NCI-H1417 (cell line): ENCODE measurements at places on chromosomes 13 and 19.

DNA sequence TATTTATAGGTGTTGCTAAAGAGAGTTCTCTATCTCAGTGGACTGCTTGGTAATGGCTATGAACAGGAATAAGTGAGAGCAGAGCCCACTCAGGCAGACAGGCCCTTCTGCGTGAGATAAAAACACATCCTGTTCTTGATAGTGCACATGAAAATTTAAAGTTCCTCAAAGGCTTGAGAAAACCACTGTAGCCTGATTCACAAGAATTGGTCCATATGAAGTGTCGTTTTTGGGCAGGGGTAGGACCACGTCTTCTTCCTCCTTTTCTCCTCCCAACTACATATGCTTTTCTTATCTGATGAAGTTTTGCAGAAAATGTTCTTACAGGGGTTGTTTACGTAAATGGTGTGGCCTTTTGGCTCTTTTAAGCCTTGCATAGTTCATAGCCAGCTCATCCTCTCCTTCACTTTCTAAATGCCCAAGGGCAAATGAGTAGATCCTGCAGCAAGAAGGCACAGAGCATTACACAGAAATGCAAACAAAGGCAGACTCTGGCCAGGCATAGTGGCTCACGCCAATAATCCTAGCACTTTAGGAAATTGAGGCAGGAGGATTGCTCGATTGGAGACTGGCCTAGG lies 53.8 kb downstream of the RNF6 start:
- no peak for DNase-seq

GRCh38 chr19:29409076-29409862 lies 116.5 kb upstream of the VSTM2B start:
- no peak for DNase-seq

GRCh38 chr13:112057736-112058518 lies 9.0 kb upstream of the SOX1 start:
- peak; percentile 64 for DNase-seq

DNA sequence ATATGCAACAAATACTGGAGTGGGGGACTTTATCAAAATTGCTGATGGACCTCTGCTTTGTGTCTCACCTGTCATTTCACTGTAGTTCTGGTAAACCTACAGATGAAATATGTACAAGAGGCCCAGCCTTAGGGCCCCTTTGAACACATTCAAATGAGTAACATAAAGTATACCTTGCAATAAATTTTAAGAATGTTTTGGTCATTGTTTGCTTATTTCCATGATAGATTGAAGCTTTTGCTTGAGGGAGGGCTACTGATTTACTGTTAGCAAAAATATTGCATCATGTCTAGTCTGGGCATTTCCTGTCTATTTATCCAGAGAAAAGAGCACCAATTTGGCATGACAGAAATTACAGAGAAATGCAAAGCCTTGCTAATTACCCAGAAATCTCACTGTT lies 705.5 kb upstream of the PCDH9 start:
- peak; percentile 78 for DNase-seq

DNA sequence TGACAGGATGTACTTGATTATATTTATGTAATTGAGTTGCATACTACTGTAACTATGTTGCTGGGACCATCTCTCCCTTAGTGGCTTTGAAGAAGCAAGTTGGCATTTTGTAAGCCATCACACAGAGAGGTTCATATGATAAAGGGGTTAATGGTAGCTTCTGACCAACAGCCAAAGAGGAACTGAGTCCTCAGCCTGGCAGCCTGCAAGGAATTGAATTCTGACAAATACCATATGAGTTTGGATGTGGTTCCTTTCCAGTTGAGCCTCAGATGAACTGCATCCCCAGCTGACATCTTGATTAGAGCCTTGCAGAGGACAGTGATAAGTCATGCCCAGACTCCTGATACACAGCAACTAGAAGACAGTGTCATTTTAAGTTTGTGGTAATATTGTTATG lies 8.6 kb upstream of the MYCBP2 start:
- no peak for DNase-seq

GRCh38 chr13:33230178-33230881 lies 55.2 kb downstream of the STARD13 start:
- DNase-seq = no peak

- DNase-seq = no peak
These were observed 21.0 kb upstream of the UFM1 start for GRCh38 chr13:38328699-38329098.

DNA sequence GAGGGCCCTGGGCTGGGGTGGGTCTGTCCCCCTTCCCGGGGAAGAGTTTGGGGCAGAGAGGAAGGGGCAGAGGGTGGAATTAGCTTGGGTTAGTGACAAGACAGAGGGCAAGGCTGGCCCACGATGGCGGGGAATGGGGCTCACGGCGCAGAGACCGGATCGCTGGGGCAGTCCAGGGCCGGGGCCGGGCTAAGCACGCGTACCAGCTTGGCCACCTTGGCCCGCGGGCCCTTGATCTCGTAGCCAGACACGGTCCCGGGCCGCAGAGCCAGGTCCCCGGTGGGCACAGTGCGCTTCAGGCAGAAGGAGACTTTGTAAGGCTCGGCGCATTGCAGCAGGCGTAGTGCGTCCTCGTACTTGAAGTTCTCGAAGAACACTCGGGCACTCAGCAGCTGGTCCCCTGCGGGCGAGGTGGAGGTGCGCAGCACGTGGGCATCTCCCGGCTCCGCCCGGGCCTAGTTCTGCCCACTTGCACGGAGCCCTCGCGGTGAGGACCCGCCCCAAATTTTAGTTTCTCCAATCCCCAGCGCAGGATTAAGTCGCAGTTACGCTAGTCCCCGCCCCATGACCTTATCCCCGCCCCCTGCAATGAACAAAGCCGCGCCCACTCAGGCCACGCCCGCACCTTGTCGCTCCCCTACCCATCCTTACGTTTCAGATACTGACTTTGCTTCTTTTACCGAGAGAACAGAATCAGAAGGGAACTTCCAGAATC lies 8.6 kb upstream of the HIPK4 start:
- DNase-seq = peak; percentile 83
